Right renal cortex interstitium (tissue), 3 donors: ENCODE measurements at places on chromosomes 7 and 10. TPM values are rescaled to one million over a fixed set of nuclear protein-coding genes. Genes with fewer than 3 reads are reported as not detected.
A peak's percentile ranks its signal among the peaks of the same experiment; 100 is the strongest.

The NRAP gene
- polyA plus RNA-seq: 0.11 TPM

The PLEKHS1 gene
- 0.21 TPM for polyA plus RNA-seq

The CDHR1 gene
- polyA plus RNA-seq: 0.53 TPM

- no peak for DNase-seq
Observed at GRCh38 chr10:14553448-14553847, 221.2 kb downstream of the FAM107B start.

- DNase-seq: no peak
Observed at GRCh38 chr10:83915801-83916200, 223.5 kb upstream of the GHITM start.

DNA sequence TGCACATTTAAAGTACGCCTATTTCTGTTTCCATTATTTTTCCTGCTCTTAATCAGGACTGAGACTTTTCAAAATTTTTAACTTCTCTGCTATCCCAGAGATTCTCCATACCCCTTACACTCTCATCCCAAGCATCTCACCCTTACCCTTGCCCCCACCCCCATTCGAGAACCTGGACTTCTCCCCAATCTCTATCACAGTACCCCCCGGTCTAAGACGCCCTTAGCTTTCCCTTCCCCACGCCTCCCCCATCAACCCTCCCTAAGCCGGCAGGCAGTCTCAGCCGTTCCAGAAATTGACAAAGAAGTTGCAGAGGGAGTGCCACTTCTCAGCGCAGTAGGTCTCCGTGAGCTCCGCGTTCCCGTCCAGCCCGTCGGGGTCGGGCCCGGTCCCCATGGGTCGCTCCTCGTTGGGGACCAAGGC is 1.4 kb downstream of the FGFBP3 start:
- no peak for DNase-seq

DNA sequence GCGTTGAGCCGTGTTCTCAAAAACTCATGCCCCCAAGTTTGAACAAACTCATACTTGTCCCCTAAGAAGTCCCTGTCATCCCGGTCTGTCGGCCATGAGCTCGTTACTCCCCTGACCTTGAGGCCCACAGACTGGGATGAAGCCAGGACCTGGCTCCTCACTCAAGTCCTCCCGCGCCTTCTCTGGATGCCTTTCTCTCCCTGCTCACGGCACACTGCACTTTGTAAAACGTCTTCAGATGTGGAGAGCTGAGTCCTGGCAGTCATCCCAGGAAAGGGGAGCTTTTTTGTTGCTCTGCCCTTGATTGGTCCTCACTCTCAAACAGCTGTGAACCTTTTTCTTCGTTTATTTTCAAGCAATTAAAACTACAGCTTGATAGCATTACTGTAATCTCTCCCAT is 110.8 kb downstream of the JAZF1 start:
- DNase-seq: peak; percentile 59

DNA sequence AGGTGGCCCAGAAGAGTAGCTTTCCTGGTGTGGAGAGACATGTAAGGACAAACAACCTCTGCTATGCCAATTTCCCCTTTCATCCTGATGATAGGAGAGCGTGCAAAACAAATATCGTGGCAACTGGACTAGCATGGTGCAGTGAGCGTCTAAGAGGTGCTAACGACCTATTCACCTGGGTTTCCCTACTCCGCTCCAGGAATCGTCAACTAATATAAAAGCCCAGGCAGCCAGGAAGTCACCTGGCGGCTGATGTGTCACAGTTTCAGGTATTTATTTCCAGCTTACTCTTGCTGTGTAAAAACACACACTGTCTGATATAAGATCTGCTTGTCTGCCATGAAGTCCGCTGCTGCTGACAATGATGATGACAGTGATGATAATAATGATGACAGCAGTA is 56.5 kb upstream of the EFCAB10 start:
- no peak for DNase-seq

- no peak for DNase-seq
Observed at GRCh38 chr7:46247664-46248063, 326.6 kb upstream of the IGFBP3 start.
